Hypothalamus (tissue), 51 donors: ENCODE measurements at places on chromosomes 3 and 15.

DNA sequence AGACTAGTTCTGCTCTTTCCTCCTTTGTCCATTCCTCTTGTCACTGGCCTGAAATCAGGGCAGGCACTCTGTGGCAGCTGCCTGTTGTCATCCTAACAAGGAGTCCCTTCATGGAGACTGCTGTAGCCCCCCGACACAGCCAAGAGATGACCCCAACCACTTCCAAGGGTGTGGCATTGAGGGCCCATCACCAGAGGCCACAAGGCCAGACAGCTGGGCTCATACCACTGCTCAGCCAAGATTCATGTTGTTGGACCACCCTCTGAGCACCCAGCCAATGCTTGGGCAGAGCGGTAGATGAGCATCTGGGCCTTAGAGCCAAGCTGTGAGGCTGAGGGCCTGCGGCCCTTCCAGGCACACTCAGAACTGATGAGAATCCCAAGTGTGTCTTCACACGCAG lies 85.4 kb downstream of the EPHB1 start:
- no peak for DNase-seq

GRCh38 chr15:68795298-68795848 lies 25.3 kb downstream of the ANP32A start:
- DNase-seq, result peak; percentile 47

DNA sequence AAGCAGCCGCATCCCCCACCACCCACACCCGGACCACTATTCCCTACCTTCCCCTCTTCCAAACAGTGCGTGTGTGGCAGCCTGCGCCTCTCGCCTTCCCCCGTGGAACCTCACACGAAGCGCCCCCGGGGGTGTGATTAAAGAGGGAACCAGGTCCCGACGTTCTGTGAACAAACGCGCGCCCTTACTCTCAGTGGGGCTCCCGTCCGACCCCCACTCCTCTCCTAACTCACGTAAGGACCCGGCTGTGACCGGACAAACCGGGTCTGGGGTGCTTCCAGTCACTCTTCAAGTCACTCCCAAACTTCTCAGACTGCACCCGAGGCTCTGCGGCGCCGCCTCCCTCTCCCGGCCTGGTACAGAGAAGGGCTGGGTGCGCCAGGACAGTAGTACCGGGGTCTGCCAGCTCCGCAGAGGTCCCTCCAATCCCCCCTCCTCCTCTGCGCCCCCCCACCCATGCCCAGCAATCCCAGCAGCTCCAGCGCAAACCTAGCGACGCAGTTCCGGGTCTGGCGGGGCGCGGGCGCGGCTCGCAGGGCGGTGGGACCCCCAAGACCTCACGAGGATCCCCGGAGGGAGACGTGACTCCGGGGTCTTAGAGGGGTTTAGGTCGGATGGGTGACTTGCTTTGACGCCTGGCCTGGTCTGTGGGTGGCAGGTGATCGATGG lies 574 bp downstream of the DUOXA1 start:
- no peak for DNase-seq

- DNase-seq, result no peak
Observed at GRCh38 chr15:39130556-39131379, 450.1 kb upstream of the THBS1 start.

GRCh38 chr3:127228866-127229265 lies 35.9 kb downstream of the PRR23E start:
- no peak for DNase-seq

DNA sequence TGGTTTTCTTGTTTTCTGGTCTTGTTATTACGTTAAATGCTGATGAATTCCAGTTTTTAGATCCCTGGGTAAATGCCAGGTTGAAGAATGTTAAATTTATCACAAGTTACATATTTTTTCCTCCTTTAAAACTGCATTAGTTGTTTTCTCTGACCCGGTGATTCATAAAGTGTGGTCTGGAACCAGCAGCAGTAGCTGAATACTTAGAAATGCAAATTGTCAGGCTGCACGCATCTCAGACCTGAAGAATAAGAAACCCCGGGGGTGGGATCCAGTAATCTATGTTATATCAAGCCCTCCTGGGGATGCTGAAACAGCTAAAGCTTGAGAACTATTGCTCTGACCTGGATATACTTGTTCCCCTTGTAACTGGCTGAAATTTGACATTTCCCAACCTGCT lies 69.1 kb downstream of the PEX5L start:
- no peak for DNase-seq

GRCh38 chr3:66747261-66747660 lies 246.4 kb upstream of the LRIG1 start:
- no peak for DNase-seq

GRCh38 chr15:68725736-68726135 lies 95.0 kb downstream of the ANP32A start:
- no peak for DNase-seq

GRCh38 chr15:87846746-87847145 lies 409.8 kb downstream of the NTRK3 start:
- DNase-seq, result no peak

DNA sequence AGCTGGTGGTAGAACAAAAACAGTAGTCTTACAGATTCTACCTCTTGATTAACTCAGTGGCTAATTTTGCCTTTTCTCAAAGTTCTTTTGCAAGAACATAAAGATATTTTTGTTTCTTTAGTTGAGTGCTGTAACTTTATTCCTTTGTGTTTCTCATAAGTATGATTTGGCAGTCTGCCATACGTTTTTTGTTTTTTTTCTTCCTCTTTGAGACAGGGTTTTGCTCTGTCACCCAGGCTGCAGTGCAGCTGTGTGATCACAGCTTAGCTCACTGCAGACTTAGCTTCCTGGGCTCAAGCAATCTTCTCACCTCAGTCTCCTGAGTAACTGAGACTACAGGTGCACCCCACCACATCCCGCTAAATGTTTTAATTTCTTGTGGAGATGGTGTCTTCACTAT lies 22.4 kb downstream of the B3GNT5 start:
- DNase-seq, result no peak

DNA sequence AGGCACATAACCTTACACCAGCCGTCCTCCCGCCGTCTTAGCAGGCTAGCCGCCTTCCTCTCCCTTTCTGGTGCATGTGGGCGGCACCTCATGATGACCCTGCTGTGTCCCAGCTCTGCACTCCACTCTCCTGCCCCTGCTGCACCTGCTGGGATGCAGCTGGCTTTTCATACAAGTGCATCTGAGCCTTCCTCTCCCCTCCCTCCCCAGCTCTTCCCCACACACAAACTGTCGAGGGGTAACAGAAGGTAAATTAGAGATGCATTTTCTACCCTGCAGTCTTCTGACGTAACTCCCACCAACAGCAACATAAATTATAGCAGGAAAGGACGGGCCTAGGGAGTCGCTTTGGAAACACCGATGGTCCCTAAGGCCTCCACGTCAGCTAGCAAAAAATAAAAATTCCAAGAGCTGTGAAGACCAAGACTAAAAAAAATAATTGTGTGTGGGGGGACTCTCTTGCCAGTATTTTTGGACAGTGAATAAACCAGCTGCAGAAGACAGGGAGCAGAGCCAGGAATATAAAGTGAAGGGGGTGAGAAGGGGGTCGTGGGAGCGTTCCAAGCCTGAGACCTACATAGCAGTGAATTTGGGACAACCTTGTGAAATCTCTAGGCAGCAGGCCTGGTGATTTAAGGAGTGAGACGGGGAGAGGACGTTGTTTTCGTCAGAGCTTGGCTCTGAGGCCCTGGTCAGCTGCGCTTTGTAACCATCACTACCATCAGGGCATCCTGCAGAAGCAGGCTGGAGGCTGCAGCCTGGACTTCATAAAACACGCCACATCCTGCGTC lies 216.2 kb downstream of the ADAMTS17 start:
- DNase-seq, result no peak

DNA sequence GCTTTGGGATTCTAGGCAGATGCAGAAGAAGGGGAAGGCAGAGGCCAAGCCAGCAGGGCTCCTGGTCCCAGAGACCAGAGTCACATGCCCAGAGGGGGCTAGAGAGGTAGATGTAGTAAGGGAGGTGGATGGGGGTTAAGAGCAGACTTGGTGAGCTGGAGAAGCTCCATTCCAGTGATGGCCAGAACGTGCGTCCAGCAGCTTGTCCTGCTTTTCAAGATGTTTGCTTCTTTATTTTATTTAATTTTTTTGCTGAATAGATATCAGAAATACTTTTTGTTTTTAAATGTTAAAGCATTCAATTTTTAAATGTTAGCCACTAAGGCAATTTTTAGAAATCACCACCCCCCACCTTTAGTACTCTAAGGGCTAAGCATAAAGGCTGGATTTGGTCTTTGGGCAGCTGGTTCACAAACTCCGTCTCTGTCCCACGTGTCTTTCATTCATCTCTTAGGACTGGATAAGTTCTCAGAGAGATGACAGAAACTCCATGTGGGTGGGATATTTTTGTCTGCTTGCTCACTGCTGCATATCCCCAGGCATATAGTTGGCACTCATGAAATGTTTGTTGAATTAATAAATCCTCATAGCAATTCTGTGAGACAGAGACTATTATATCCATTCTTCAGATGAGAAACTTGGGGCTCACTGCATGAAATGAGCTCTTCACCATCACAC lies 6.7 kb downstream of the COLQ start:
- no peak for DNase-seq

GRCh38 chr3:16898595-16899395 lies 14.0 kb downstream of the PLCL2 start:
- no peak for DNase-seq

DNA sequence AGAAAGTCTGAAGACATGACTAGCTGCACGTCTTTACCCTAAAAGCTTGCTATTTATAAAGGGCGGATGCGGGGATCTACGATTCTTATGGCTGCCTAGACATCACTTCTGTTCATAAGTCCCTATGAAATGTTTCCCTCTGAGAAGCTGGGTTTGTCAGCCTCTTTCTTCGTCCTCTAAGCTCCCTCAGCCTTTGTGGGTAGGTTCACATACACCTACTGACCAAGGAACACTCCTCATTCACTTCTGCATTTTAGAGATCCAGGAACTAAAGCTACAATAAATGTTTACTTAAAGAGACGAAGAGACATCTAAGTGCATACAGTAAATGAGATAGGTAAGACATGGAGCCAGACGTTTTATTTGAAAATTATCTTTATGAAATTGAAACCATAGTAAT lies 16.7 kb upstream of the RAMAC start:
- DNase-seq, result no peak

- no peak for DNase-seq
Observed at GRCh38 chr3:194833114-194833910, 147.6 kb downstream of the FAM43A start.

- DNase-seq, result no peak
Observed at GRCh38 chr3:52820736-52821135, 9.7 kb downstream of the ITIH4 start.

GRCh38 chr15:77044228-77045042 lies 26.5 kb downstream of the TSPAN3 start:
- DNase-seq, result no peak
